Fibroblast of mammary gland (primary cell): ENCODE measurements at places on chromosomes 5 and 9.
A peak's percentile ranks its signal among the peaks of the same experiment; 100 is the strongest.

DNA sequence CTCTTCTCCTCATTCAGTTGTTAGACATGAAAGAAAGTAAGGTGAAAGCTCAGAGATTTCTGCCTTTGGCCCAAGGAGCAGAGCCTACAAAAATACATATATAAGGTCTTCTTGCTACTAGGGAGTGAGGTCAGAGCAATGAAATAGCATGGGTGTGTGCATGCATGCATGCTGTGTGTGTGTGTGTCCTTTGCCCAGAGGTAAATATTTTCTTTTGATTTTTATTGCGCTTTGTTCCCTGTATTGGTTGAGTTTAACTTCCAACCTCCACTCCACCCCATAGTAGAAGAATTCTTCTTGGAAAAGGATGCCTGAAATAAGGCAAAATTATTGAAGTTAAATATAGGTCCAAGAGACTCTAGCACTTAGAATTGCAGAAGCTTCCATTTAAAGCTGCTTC, 248.0 kb upstream of the PTGER4 start:
- no peak for DNase-seq

GRCh38 chr5:127003798-127004495, 26.4 kb downstream of the MARCHF3 start:
- DNase-seq, result no peak

DNA sequence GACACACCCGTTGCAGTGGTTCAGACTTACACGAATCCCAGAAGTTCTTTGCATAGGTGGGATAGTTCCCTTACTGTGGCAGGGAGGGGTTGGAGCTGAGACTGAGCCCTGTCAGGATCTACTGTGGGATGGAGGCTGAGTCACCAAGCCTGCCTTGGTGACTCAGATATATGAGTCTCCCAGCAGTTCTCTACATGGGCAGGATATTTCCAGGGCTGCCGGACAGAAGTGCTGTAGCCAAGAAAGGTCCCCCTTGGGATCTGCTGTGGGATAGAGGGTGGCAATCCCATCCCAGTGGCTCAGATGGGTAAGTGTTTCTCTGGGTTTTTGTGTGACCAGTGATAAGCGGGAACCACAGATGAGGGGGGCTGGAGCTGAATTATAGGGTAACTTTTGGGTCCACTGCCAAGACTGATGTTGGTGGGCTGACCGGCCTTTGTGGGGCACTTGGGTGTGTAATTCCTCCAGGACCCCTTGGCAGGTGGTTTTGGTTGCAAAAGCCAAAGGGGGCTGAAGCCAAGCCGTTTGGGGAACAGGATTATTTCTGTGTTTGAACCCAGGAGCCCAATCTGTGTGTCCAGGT, 18.7 kb downstream of the XRCC4 start:
- peak; percentile 87 for DNase-seq

DNA sequence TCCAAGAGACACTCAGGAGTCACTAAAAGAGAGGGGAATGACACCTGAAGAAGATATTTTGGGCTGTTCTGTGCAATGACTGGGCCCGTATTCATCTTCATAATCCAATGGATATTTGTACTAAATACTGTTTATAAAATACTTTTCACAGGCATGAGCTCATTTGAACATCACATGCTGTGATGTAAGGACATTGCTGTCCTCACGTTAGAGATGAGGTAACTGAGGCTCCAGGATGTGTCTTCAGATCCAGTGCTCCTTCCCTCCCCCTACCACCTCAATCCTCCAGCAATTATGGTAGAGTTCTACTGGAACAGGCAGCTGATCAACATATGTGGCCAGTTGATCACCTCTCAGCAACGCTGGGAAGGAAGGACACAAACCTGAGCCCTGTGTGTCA, 139.4 kb upstream of the OSMR start:
- DNase-seq, result no peak

- DNase-seq, result no peak
Observed at GRCh38 chr5:135446206-135446605, 942 bp downstream of the DCANP1 start.
